WTC11 (cell line): ENCODE measurements at places on chromosomes 3 and 15. TPM values are rescaled to one million over a fixed set of nuclear protein-coding genes. Genes with fewer than 3 reads are reported as not detected.
A peak's percentile ranks its signal among the peaks of the same experiment; 100 is the strongest.

DNA sequence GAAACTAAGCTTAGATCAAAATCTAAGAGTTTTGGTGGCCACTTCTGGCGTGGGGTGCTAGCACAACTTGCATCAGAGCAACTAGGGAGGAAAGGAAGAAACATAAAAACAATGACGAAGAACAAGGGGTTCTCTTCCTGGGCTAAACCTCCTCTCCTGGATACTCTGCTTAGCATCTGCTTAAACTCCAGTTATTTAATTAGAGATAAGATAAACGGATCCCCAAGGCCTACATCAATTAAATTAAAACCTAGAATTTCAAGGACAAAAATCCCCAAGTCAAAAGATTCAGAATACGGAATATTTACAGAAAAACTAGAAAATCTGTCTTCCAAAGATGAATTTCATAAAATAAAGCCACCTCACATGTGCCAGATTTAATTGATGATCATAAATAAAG is 281.9 kb downstream of the SHOX2 start:
- H3K4me1 ChIP-seq, result peaks cover 15% of the 10 kb centered on the region
- no peak overlapping the region for H3K27ac ChIP-seq
- peaks cover 8% of the 10 kb centered on the region for H3K36me3 ChIP-seq

DNA sequence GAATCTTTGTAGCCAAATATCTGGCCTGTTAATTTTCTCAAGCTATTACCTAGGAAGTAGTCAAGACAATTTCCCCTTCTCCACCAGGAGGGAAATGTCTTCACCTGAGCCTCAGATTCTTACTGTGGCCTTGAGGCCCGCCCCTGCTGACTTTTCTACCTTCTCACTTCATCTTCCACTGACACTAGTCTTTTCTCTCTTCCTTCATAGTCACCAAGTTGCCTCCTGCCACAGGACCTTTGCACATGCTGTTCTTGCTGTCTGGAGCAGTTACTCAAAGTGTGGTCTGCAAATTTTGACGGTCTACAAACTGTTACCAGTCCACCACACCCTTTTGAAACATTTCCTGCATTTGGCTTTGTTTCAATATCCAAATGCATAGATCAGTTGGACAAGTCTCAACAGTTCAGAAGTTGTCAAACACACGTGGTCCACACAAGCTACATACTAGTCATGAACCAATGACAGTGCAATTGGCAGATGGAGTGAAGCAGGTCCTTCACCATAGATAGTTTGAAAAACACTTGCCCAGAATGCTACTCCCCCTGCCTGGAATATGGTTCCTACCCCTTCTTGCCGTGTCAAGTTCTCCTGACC is 100.5 kb downstream of the OSBPL10 start:
- no peaks in the 10 kb centered on the region for H3K27me3 ChIP-seq
- DNase-seq, result no peak
- H3K36me3 ChIP-seq, result peaks cover 8% of the 10 kb centered on the region; the same call in 1 of the 2 replicates
- H3K4me1 ChIP-seq, result peaks cover 54% of the 10 kb centered on the region
- H3K27ac ChIP-seq, result peak overlapping the region; percentile 73; the same call in 1 of the 2 replicates
- H3K4me3 ChIP-seq, result no peak overlapping the region

GRCh38 chr3:15360788-15361493 is 28.6 kb upstream of the SH3BP5 start:
- H3K27ac ChIP-seq, result no peak overlapping the region
- DNase-seq, result no peak
- no peaks in the 10 kb centered on the region; the same call in 1 of the 2 replicates for H3K27me3 ChIP-seq
- H3K36me3 ChIP-seq, result no peaks in the 10 kb centered on the region
- H3K4me3 ChIP-seq, result no peak overlapping the region

- no peaks in the 10 kb centered on the region for H3K27me3 ChIP-seq
- H3K4me1 ChIP-seq, result no peaks in the 10 kb centered on the region
- no peak for DNase-seq
- H3K36me3 ChIP-seq, result peaks cover 66% of the 10 kb centered on the region
- no peak overlapping the region for H3K4me3 ChIP-seq
Observed at GRCh38 chr3:58117561-58118181, 93.1 kb downstream of the DNASE1L3 start.

DNA sequence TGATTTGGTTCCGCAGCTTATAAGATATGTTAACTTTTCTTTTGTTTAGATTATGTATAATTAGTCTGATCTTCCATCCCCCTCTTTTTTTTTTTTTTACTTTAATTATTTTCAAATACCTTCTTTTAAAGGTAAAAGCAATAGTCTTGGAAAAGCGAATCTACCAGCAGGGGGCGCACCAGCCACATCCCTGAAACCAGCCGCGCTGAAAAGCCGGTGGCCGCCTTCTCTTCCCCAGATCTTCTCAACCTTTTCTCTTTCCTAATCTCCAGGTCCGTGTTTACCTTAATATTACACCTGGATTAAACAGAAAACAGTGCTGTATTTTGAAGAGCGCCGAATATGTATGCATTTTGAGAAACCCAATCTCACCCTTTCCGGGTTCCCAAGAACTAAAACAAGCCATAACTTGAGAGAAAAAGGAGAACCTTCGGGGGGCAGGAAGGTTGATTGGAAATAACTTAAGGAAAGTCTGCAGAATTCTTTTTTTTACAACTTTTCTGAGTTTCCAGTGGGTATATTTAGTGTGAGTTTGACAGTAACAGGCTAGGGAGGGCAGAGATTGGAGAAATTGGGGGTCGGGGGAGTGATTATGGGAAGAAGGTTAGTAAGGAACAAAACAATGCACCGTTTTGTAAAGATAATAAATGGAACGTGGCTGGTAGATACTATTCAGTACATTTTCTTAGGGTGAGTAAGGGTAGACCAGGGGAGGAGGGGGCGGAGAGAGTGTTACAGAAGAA is 2.0 kb upstream of the SOX2 start:
- peaks cover 51% of the 10 kb centered on the region for H3K4me1 ChIP-seq
- no peak overlapping the region for H3K4me3 ChIP-seq
- H3K27me3 ChIP-seq, result peaks cover 8% of the 10 kb centered on the region
- peaks cover 23% of the 10 kb centered on the region for H3K36me3 ChIP-seq
- H3K27ac ChIP-seq, result peak overlapping the region; percentile 98
- peak; percentile 87 for DNase-seq

DNA sequence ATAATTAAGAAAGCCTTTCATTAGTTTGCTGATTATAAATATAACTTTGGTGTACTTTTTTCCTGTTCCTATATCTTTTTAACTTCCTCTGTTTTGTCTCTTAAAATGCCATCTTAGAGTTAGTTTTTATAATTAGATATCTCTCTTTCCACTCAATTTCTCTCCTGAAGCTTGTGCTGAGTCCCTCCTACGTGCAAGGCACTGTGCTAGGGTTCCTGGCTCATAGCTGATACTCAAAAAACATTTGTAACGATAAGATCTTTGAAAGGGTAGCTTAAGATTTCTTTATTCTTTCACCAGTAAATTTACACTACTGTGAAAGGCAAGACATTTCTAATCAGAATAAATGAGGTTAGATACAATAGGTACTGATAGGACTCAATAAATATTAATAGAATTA is 358.8 kb downstream of the MECOM start:
- no peak for DNase-seq
- H3K4me1 ChIP-seq, result 0 out of 2 replicates have a peak, but pooled peaks cover 2% of the 10 kb centered on the region
- no peaks in the 10 kb centered on the region for H3K36me3 ChIP-seq

- no peak overlapping the region for H3K4me3 ChIP-seq
- DNase-seq, result no peak
- no peaks in the 10 kb centered on the region for H3K27me3 ChIP-seq
- peaks cover 14% of the 10 kb centered on the region for H3K4me1 ChIP-seq
- H3K27ac ChIP-seq, result no peak overlapping the region
- H3K36me3 ChIP-seq, result no peaks in the 10 kb centered on the region
Observed at GRCh38 chr3:60434323-60434722, 816.9 kb downstream of the FHIT start.

GRCh38 chr15:38531509-38531908 is 33.1 kb downstream of the RASGRP1 start:
- H3K27ac ChIP-seq, result no peak overlapping the region
- H3K27me3 ChIP-seq, result no peaks in the 10 kb centered on the region
- no peaks in the 10 kb centered on the region for H3K36me3 ChIP-seq
- no peak for DNase-seq
- peaks cover 5% of the 10 kb centered on the region for H3K4me1 ChIP-seq

DNA sequence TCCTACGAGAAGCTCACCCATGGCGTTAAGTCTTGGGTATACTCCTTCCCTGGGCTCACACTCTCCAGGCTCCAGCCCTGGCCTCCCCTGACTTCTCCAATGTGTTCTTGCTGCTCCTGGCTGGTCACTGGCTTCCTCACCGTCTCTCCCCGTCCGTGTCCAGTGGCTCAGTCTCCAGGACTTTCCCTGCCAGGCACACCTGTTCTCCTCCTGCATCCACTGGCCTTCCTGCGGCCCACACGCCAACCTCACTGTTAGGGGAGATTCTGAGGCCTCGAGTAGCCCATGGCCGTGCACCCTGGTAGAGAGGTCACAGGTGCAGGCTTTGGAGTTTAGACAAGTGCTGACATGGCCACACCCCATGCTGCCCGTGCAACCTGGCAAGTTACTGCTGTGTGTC is 91.9 kb upstream of the SNRPA1 start:
- H3K4me3 ChIP-seq, result no peak overlapping the region
- no peaks in the 10 kb centered on the region for H3K27me3 ChIP-seq
- H3K4me1 ChIP-seq, result peaks cover 6% of the 10 kb centered on the region; the same call in 1 of the 2 replicates

DNA sequence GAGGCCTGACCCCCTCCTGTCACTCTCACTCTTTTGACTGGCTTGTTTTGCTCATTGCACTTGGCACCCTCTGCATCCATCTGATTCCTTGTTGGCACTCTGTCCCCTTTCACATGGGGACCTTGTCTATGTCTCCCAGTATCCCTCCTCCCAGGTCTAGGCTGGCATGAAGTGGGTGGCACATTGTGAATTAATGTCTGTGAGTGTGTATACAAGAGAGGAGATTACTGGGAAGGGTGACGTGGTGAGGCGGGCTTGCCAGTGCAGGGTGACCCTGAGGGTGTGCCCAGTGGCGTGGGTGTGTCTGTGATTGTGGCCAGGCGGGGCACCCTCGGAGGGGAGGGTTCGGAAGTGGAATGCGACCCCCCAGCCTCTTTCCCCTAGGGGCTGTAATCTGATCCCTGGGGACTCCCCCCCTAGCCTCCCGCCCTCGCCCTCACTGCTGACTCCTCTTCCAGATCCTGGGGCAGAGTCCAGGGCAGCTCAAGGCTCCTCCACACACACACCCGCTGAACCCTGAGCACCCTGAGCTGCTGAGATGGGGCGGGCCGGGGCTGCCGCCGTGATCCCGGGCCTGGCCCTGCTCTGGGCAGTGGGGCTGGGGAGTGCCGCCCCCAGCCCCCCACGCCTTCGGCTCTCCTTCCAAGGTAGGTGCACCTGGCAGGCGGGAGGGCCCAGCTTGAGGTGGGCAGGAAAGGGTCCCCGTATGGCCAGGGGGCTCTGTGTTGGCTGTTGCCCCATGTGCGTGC is at the start of gene SEMA3B:
Gene SEMA3B (plus strand): TSS at position 445 of the 749 bp plus-strand sequence. CDS start 94 bp downstream, at position 539.
- no peak within 1 kb of the TSS for H3K27ac ChIP-seq
- H3K4me3 ChIP-seq, result no peak within 1 kb of the TSS
- no peaks in the 10 kb centered on the region for H3K36me3 ChIP-seq
- no peak for DNase-seq

- H3K4me3 ChIP-seq, result peak overlapping the region; percentile 94
- H3K4me1 ChIP-seq, result peaks cover 13% of the 10 kb centered on the region
- H3K27ac ChIP-seq, result no peak overlapping the region
- no peak for DNase-seq
- H3K27me3 ChIP-seq, result peaks cover 15% of the 10 kb centered on the region
Observed at GRCh38 chr15:44710236-44711095, 657 bp downstream of the PATL2 start.

GRCh38 chr3:175735866-175736265 is 876.7 kb downstream of the NAALADL2 start:
- H3K4me3 ChIP-seq, result no peak overlapping the region
- H3K4me1 ChIP-seq, result peaks cover 10% of the 10 kb centered on the region
- H3K27me3 ChIP-seq, result no peaks in the 10 kb centered on the region
- no peak for DNase-seq
- no peak overlapping the region for H3K27ac ChIP-seq

- no peaks in the 10 kb centered on the region for H3K4me1 ChIP-seq
- H3K4me3 ChIP-seq, result no peak overlapping the region
- DNase-seq, result no peak
- no peaks in the 10 kb centered on the region for H3K36me3 ChIP-seq
- no peaks in the 10 kb centered on the region; the same call in 1 of the 2 replicates for H3K27me3 ChIP-seq
Observed at GRCh38 chr15:34782901-34783300, 12.4 kb downstream of the ACTC1 start.

Gene SERINC4
- total RNA-seq, result 0.09 to 0.16 TPM in 2 of 3 replicates, not detected in the other

Gene DET1
- 5.8 to 6.1 TPM (median 6.1 TPM) in 3 replicates for total RNA-seq

Gene FEZF2
- total RNA-seq, result not detected in 3 replicates

Gene SCAANT1
- total RNA-seq, result 1.3 TPM in 1 of 3 replicates, not detected in the others

Gene ZPLD1
- not detected in 3 replicates for total RNA-seq
